Nasal cavity respiratory epithelium epithelial cell of viscerocranial mucosa (primary cell): ENCODE measurements at places on chromosomes 2 and 18. TPM values are rescaled to one million over a fixed set of nuclear protein-coding genes. Genes with fewer than 3 reads are reported as not detected.

CRYBA2 gene
- total RNA-seq = not detected in 2 replicates

KATNAL2 gene
- 0.34 and 3.9 TPM in 2 replicates for total RNA-seq

LYPD6B gene
- total RNA-seq = 10.9 and 11.1 TPM in 2 replicates

ALPP gene
- under 0.01 TPM in 1 of 2 replicates, not detected in the other for total RNA-seq
